ENCODE measurements at places on chromosomes 12 and 14.
A peak's percentile ranks its signal among the peaks of the same experiment; 100 is the strongest.

- no peak for DNase-seq
These were observed 63.5 kb downstream of the KITLG start for GRCh38 chr12:88516811-88517210.

DNA sequence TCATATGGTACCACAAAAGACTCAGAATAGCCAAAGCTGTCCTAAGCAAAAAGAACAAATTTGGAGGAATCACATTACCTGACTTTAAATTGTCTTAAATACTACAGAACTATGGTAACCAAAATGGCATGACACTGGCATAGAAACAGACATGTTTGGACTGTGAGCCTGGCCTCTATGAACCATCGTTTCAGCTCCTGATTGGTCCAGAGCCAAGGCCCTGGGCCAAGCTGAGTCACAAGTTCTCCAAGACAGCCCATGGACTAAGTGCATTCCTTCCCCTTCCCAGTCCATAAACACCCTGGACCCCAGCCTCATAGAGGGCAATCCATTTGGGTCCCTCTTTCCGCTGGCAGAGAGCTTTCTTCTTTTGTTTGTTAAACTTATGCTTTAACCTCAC, 12.1 kb upstream of the PRR4 start:
- DNase-seq = no peak

DNA sequence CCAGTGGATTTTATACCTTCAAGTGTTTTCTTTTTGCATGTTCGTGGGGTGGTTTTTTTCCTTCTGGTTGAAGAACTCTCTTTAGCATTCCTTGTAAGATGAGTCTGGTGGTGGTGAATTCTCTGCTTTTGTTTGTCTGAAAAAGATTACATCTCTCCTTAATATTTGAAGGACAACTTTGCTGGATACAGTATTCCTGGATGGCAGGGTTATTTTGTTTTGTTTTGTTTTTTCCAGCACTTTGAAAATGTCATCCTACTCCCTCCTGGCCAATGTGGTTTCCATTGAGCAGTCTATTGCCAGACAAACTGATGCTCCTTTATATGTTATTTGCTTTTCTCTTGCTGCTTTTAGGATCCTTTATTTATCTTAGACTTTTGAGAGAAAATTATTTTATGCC, 43.2 kb upstream of the ZFP36L1 start:
- DNase-seq = no peak

DNA sequence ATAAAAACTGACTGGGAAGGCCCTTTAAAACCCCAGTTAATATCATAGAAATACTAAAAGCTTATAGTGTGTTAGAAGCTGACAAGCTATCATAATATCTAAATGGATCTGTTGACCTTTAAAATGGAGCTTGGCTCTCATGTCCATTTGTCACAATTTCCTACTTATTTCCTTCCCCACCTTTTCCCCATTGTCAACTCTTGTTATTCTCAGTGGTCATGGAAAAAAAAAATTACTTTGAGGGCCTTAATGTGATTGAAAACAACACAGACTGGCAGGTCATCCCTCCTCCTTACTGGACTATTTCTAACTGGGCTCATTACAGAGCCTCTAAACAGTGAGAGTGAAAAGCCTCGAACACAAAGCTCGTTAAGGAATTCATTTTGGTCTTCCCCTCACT, 13.7 kb upstream of the WNK1 start:
- no peak for DNase-seq

DNA sequence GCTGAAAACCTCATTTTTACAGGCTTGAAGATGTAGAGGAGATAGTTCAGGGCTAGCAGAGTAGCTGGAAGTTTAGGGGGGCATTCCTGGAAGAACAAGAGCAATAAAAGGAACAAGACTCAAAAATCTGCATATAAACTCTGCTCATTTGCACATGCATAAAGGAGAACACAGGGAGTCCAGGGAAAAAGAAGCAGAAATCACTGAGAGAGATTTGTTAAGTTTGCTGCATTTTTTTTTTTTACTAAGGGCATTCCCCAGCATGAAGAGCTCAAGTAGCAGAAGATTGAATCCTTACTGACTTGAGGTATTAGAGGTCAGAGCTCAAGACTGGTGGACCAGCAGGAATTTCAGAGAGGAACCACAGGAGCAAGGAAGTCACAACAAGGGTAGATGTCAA, 28.2 kb upstream of the BCL11B start:
- no peak for DNase-seq

DNA sequence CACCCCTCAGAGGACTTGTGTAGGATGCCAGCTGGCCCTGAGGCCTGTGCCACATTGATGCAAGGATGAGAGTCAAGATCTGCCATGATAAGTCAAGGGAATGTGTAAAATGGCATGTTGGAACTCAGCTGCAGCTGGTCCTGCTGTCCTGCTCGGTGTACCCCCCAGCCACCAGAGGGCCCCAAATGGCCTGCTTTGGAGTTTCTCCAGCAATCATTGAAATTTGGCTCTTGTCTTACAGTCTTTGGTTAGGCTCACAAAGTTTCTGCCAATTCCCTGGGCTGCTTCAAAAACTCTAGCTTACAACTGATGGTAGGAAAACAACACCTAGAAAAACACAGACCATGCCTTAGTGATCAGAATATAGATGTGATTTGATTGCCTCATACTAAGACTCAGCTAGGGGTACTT, 76.8 kb downstream of the HSD17B6 start:
- no peak for DNase-seq

GRCh38 chr14:106790189-106791036, 1264.0 kb downstream of the TMEM121 start:
- DNase-seq = no peak

DNA sequence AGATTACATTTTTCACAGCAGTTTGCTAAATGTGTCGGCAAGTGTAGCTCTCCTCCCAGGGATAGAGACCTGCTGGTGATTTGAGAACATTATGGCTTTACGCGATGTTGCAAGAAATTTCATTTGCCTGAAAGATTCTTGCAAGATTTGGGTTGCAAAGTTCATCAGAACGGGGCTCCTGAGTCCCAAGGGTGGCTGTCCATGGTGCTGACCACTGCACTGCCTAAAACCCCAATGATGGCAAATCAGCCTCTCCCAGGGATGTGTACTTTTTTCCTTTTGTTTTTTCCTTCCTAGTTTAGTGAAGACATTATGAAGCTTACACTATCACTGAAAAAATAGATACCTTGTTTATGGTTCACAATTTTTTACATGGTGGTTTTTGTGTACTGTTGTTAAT, 85.4 kb downstream of the WSCD2 start:
- no peak for DNase-seq

GRCh38 chr14:100988411-100988900, 84.9 kb upstream of the RTL1 start:
- no peak for DNase-seq

GRCh38 chr12:67573566-67573965, 75.0 kb upstream of the DYRK2 start:
- DNase-seq = no peak

GRCh38 chr12:79661629-79662028, 29.1 kb downstream of the PAWR start:
- DNase-seq = no peak

GRCh38 chr12:12902036-12902435, 10.7 kb downstream of the GPRC5A start:
- DNase-seq = no peak

- DNase-seq = no peak
These were observed 232.0 kb downstream of the GRIN2B start for GRCh38 chr12:13749389-13749788.

DNA sequence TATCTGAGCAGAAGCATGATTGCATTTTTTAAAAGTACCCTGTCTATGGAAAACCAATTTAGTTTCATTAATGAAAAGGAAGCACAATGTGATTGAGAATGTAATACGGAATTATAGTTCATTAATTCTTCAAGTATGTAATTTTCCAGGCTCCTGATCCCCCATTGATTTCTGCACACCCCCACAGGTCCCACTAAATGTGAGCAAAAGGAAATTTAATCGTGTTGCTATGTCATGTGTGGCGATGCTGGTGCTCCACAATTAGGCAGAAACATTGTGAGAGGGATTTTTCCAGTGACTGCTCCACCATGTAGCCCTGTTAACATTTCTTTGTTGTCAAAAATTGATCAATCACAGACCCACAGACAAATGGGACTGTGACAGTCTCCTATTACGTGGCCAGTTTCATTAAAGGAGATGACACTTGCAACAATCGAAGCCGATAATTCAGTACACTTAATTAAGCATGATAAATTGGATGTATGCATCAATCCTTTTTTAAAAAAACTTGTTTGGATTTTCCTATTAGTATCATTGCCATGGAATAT, 306.0 kb downstream of the NELL2 start:
- DNase-seq = no peak

DNA sequence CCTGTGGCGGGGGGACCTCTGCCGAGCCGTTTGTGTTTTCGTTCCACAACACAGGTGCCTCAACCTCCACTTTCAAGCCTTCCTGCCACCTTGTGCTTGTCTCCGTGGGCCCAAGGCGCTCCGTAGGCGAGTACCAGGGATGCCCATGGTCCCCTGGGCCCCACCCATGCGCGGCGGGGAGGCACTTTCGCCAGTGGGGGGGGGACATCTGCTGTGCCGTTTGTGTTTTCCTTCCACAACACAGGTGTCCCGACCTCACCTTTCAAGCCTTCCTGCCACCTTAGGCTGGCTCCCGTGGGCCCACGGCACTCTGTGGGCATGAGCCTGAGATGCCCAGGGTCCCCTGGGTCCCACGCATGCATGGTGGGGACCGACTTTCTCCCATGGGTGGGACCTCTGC, 335.9 kb downstream of the ALG10 start:
- DNase-seq = no peak

- DNase-seq = no peak
These were observed 12.4 kb upstream of the RTN1 start for GRCh38 chr14:59882957-59883356.

- DNase-seq = no peak
These were observed 715 bp upstream of the RAP1B start for GRCh38 chr12:68609998-68610369.

DNA sequence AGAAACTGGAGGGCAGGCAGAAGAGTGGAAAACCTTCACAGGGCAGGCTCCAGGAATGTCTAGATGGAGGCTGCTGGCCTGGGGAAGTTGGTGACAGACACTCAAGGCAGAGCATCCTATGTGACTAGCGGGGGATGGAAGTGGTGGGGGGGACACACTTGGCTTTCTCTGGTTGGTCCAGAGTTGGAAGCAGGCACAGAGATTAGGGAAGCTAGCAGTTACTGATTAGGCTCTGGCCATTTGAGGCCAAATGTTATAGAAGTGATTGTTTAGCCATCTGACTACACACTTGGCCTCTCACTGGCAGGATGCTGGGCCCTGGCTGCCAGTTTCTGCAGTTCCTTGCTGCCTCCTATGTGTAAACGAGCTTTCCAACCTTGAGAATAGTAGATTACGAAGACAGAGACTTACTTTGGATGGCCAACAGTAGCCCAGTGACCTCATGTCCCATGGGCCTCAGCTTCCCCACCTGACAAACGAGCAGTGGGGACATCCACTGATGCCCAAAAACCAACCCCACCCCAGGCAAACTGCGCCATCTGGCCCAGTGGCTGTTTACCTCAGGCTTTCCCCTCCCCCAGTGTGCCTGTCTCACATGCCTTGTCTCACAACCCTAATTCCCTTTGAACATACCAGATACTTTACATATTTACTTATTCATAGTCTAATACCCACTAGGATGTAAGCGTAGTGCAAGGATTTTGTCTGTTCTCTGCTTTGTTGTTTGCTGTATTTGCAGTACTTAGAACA, 102.7 kb downstream of the PAPLN start:
- no peak for DNase-seq

DNA sequence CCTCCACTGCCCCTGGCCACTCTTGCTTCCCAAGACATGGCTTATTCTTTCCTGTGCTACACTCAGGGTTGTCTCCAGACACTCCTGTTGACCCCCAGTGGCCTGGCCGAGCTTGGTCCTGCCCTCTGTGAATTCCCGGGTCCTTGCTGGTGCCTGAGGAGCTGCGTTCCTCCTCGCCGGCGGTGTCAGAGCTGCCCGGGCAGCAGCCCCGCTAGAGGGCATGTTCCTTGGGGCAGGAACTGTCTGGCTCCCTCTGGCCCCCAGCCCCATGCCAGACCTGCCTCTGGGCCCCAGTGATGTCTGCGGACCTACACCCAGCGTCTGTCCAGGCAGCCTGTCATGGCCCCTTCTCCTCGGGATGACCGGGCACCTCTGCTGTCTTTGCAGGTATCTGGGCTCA, 68.4 kb downstream of the AACS start:
- DNase-seq = no peak

DNA sequence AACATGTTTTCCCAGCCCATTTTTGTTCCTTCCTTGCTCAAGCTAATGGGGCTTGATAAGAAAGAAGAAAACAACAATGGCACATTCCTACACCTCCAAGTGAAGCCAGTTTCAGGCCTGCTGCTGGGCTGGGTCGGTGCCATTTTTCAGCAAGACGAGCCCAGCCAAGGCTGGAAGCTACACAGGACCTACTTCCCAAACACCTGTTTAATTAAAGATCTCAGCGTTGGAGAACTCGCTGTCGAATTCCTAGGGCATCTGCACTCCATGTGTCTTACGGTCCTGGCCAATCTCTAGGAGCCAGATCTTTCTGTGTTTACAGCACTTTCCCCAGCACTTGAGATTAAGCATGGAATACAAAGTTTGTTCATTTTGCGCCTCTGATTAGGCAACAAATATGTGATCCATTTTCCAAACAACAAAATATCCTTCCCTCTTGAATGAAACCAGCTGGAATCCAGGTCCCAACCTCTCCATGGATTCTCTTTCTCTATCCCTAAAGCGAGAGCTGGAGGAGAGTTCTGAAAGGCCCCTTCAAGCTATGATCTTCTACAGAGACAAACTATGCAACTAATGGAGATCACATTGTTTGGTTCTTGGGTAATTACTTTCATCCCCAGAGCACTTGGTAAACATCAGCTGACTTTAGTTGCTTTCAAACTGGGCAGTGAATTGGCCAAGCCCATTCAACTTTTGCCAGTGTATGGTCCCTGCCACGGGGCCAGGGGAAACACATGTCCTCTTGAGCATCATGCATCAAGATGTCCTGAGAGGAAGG, 34.3 kb upstream of the TC2N start:
- DNase-seq = peak; percentile 29

DNA sequence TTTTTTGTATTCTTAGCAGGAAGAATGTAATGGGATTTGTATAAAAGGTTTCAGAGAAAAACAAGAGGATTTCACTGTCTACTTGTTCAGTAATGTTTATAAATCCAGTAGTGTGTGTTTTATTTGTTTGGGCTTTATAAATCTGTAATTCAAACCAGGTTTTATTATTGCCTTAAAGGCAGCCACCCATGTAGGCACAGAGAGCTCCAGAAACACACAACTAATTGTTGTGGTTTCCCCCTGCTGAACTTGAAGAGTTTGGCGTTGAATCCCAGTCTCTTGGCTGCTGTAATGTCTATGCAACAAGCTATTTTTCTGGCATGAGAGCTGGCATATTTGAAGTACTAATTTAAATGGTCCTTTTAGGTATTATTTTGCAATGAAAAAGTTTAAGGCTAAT, 63.4 kb upstream of the SLCO1C1 start:
- peak; percentile 95 for DNase-seq

GRCh38 chr12:6091786-6092566, 32.5 kb downstream of the VWF start:
- DNase-seq = no peak

DNA sequence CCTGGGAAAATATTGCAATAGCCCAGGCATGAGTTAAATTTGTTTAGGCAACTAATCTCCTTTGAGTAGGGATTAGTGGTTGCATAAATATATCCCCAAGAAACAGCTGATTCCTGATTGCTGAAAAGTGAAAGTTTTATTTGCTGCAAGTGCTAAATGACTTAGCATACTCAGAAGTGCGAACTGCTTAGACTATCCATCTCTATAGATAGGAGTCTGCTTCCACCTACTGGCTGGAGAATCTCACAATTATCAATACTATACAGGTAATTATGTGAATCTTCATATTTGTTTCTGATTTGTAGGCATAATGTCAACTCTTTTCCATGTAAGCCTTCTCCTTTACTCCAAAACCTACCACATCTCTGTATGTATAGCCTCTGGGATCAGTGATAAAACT, 12.0 kb upstream of the SLCO1B3 start:
- no peak for DNase-seq
